GM04503 (cell line): ENCODE measurements at places on chromosomes 6 and 20.

GRCh38 chr20:4318891-4319290 is 303.5 kb upstream of the RNF24 start:
- DNase-seq = peak; percentile 46

DNA sequence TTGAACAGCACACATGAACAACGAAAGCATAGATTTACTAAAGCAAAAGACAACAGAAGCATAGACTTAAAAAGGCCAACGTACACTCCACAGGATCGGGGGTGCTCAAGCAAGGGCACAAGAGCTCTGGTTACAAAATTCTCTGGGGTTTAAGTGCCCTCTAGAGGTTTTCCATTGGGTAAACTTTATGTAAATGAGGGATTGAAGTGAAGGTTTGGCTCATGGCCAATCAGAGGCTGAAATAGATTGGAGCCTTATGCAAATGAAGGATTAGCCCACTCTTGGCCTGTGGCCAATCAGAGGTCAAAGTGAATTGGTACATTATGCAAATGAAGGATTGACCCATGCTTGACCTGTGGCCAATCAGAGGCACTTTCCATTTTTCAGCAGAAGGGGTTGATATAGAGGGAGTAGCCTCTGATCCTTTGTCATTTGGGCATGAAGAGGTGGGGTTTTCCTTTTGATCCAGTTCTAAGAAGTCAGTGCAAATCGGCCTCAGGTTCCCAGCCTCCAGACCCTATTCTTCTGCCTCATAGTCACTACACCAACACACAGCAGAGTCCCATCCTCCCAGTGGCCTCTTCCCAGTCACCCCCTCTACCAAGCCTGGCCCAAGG is 244.9 kb downstream of the THBS2 start:
- no peak for DNase-seq

GRCh38 chr20:61526907-61527306 is 274.8 kb downstream of the CDH4 start:
- DNase-seq = no peak

DNA sequence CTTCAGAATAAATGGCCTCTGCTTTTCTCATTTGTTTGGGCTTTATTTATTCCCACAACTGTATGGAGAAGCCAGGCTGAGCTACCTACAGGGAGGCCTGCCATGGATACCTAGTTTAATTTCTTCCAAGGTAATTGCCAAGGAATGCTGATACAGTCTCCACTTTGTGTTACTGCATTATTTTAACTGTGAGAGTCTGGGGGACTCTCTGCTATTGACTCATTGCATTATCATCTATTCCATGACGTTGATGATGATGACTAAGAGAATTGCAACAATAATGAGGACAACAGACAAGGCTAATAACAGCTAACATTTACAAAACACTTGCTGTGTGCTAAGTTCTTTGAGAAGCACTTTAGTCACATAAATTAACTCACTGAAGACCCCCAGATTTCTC is 88.3 kb upstream of the COL21A1 start:
- DNase-seq = peak; percentile 70

DNA sequence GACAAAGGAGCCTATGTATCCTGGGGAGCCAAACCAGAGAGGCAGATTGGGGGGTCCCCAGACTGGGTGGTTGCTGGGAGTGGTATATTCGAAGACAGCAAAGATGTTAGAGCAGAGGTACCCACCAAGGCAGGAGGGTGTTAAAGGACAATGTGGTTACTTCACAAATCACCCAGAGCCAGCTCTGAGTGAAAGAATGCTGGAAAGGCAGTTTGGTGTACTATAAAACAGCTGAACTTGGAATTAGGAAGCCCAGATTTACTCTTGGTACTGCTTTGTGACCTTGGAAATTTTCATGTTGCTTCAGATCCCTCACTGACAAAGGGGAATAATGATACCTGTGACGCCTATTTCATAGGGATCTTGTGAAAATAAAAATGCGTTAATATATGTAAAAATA is 121.6 kb downstream of the CD164 start:
- no peak for DNase-seq

DNA sequence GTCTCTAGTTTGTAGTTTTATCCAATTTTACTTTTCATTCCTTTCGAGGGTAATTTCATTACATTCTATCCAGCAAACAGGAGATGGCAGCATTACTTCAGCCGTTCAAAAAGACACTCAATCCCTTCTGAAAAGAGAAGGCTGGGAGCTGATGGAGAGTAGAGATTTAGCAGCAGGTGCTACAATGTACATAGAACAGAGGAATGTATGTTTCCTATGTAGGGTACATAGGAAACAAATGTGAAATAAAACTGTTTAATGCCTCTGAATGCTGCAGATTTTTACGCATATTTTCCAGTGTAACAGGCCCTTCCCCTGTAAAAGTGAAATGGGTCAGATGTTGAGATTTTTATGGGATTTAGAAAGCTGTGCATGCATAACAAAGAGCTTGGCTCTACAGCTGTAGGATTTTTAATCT is 16.0 kb downstream of the RPS12 start:
- DNase-seq = no peak

DNA sequence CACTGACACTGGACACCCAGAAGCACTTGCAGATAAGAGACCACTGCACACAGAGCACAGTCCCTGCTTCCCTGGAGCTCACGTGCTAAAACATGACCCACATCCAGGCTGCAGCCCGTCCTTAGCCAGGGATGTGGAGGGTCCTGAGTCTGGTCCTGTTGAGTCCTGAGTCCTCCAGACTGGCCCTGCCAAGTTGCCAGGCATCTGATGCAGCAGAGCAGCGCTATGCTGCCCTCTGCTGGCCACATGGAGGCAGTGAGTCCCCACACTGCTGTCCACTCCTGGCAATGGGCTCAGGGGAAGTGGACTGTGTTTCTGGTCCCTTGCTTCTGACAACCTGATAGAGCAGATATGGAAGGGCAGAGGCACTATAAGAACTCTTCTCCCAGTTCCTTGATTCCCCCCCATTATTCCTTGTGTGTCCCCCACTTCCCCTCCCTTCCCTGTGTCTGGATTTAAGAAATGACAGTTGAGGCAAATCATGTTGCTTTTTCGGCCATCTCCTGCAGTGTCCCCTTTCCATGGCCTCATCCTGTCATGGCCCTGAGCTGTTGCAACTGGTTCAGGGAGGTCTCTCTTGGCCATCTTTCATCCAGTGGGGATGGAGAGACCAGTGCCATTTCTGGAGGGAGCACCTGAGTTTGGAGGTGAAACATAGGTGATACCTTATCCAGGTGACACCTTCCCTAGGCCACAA is 86.0 kb downstream of the DHX35 start:
- no peak for DNase-seq

- DNase-seq = no peak
Observed at GRCh38 chr6:71402096-71402495, 113.5 kb downstream of the OGFRL1 start.

DNA sequence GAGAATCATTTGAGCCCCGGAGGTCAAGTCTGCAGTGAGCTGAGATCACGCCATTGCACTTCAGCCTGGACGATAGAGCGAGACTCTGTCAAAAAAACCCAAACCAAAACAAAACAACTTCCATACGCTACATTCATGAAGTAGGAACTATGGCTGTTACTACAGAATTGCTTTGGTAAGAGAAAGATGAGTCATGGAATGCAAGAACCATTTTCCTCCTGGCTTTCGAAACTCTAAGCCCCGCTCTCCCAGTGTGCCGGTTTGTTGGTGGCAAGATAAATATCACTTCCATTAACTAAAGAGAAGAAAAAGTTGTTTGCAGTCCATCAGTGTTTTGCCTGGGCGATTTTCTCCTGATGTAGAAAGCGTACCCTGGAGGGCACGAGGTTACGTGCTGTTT is 61.3 kb downstream of the ZDHHC14 start:
- peak; percentile 15 for DNase-seq

DNA sequence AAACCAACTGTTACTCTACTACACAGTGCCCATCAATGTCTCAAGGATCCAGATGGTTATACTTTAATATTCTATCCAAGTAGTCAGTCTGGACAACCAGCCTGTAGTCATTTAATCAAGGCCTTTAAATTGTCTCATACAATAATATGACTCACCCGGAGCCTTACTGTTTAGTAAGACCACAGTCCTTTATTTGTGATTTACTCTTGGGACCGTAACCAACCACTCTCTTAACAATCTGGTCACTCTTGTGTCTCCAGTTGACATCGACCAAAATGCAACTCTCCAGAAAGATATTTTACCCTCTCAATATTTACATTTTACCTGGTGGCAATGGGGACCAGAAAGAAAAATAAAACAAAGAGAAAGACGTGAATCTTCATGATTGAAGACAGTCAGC is 14.9 kb downstream of the DEFB114 start:
- no peak for DNase-seq

DNA sequence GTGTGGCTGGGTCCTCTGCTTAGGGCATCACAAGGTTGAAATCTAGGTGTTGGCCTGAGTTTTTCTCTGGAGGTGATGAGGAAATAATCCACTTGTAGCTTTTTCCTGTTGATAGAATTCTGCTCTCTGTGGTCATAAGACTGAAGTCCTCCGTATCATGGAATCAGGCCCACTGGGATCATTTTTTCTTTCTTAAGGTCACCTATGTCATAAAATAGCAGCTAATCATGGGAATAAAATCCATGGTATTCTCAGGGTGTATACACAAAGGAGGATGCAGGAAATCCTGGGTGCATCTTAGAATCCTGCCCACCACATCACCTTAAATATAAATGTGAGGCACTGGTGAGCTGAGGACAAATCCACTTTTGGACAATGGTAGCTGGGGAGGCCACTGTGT is 72.7 kb downstream of the PRDM1 start:
- DNase-seq = no peak

- no peak for DNase-seq
Observed at GRCh38 chr20:16007164-16007563, 566.1 kb downstream of the KIF16B start.

DNA sequence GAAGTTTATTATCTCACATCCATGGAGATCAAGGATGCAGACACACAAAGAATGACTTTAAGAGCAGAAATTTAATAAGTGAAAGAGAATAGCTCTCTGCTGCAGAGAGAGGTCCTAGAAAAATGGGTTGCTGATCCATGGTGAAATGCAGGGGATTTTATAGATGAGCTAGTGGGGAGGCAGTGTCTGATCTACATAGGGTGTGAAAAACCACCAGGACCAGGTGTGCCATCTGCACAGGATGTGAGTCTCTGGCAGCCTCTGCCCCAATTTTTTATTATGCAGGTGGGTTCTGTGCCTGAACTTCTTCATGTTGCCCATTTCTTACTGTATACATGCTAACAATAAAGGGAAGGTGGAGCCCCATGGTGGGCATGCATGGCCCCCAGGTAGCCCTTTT is 19.9 kb upstream of the NANP start:
- no peak for DNase-seq

- DNase-seq = no peak
Observed at GRCh38 chr6:4489538-4489937, 286.7 kb upstream of the CDYL start.
